Upper lobe of left lung (tissue), 6 donors: ENCODE measurements at places on chromosomes 3 and 15. TPM values are rescaled to one million over a fixed set of nuclear protein-coding genes. Genes with fewer than 3 reads are reported as not detected.
A peak's percentile ranks its signal among the peaks of the same experiment; 100 is the strongest.

Gene SERPINI2
- 6.3 TPM for total RNA-seq

Gene CTXND1
- 1.0 TPM for total RNA-seq

GRCh38 chr3:187739094-187739560 is 6.1 kb downstream of the BCL6 start:
- no peaks in the 10 kb centered on the region for H3K27me3 ChIP-seq
- H3K36me3 ChIP-seq = peaks cover 7% of the 10 kb centered on the region
- peak overlapping the region; percentile 62 for H3K4me3 ChIP-seq
- H3K27ac ChIP-seq = peak overlapping the region; percentile 99
- H3K4me1 ChIP-seq = peaks cover 36% of the 10 kb centered on the region
- no peak for DNase-seq

GRCh38 chr3:38219609-38220197 is 45.9 kb upstream of the SLC22A13 start:
- no peaks in the 10 kb centered on the region for H3K4me1 ChIP-seq
- peaks cover 5% of the 10 kb centered on the region for H3K36me3 ChIP-seq
- H3K27ac ChIP-seq = no peak overlapping the region
- no peaks in the 10 kb centered on the region for H3K27me3 ChIP-seq
- no peak for DNase-seq

DNA sequence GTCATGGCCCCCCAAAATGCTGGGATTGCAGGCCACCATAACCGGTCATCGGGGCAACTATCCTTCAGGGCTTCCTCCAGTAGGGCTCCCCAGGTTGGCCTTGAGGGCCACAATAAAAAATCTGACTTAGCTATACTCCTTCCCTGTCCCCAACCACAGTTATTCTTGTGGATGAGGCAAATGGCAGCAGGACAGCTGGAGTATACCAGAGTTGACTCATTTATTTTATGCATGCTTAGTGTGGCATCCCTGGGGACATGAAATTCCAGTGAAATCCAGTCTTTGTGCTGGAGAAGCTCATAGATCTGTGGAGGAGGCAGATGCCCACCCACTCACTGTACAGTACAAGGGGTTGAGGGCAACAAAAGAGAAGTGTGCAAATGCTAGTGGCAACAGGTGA is 109.5 kb downstream of the RORA start:
- DNase-seq = no peak
- no peaks in the 10 kb centered on the region for H3K27me3 ChIP-seq
- H3K27ac ChIP-seq = no peak overlapping the region
- no peaks in the 10 kb centered on the region for H3K4me1 ChIP-seq
- H3K4me3 ChIP-seq = no peak overlapping the region
